ENCODE measurements at places on chromosomes 5 and 9. TPM values are rescaled to one million over a fixed set of nuclear protein-coding genes. Genes with fewer than 3 reads are reported as not detected.

CDC25C gene
- 4.6 TPM for total RNA-seq

KCNIP1 gene
- 7.0 TPM for total RNA-seq

RNF208 gene
- not detected for total RNA-seq

PCDHGB5 gene
- total RNA-seq, result 24.7 TPM

KIF4B gene
- total RNA-seq, result not detected

MYOT gene
- total RNA-seq, result 1.2 TPM

RHOBTB3 gene
- 70.6 TPM for total RNA-seq

FOXI1 gene
- not detected for total RNA-seq

SAP30L gene
- total RNA-seq, result 61.7 TPM

Data from uterus (tissue), 4 donors.